ENCODE measurements at places on chromosomes 2 and 18.

DNA sequence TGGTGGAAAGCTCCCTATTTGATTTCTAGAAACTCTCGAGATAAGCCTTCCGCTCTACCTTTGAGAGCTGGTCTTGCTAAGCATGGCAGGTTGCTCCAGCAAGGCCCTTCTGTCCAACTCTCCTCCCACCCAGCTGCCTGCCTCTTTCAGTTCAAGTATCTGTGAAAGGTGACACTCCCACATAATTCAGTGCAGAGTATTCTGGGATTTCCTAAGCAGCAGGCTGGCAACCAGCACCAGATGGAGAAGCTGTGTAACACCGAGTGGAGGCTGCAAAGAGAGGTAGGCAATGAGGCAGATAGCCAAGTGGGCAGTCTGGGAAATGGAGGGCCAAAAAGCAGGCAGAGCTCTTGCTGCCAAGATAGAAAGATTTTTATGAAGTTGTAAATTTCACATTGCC, 88.4 kb upstream of the CAVIN2 start:
- DNase-seq: no peak

- no peak for DNase-seq
These were observed 17.8 kb downstream of the RNF144A start for GRCh38 chr2:6934758-6935651.

DNA sequence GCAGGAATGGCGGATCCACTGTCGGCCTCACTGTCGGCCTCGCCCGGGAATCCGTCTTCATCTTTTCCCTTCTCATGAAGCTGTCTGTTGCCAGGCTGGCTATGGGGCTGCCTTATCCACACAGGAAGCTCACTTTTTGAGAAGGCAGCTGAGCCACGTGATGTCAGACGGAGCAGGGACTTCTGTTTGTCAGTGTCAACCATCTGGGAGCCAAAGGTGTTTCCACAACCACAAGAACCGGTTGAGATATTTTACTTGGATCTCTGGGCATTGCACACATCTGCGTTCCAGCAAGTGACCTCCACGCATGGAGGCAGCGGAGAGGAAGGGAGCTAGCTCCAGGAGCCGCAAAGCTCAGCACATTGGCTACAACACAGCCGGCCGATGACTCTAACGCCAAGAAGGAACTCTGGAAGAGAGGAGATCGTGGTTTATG, 27.4 kb upstream of the TAF1B start:
- no peak for DNase-seq

DNA sequence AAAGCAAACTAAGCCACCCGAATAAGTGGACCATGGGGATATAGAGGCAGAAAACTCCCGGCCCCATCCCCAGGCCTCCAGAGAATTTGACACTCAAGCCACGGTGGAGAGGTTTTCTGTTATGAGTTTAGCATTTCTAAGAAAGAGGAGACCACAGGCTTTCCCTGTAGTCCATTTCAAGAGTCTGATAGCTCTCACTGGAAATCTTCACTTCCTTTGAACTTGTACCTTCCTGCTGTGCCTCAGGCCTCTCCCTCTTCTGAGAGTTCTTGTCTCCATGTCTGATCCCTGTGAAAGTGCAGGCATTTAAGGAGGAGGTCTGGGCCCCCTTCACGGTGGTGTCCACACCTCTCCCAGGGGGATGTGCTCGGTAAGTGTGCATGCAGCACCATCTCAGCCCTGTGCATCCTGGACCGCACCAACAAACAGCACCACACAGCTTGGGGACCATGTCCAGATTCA, 113.7 kb downstream of the BCL2 start:
- DNase-seq: no peak

Data from NCI-H1417 treated with DMSO at 0.1 percent for 48 hours (cell line).